Kidney (tissue), 22 donors: ENCODE measurements at places on chromosomes 4 and X. TPM values are rescaled to one million over a fixed set of nuclear protein-coding genes. Genes with fewer than 3 reads are reported as not detected.

The FGF13 gene
- 16.6 TPM for total RNA-seq

The ATP1B4 gene
- total RNA-seq: not detected

The GLUD2 gene
- 2.6 TPM for total RNA-seq

The PPP1R3F gene
- total RNA-seq: 4.5 TPM

The RNF4 gene
- 61.5 TPM for total RNA-seq

The FATE1 gene
- total RNA-seq: not detected

The PRDM5 gene
- total RNA-seq: 9.1 TPM

The CSTF2 gene
- total RNA-seq: 14.4 TPM

DNA sequence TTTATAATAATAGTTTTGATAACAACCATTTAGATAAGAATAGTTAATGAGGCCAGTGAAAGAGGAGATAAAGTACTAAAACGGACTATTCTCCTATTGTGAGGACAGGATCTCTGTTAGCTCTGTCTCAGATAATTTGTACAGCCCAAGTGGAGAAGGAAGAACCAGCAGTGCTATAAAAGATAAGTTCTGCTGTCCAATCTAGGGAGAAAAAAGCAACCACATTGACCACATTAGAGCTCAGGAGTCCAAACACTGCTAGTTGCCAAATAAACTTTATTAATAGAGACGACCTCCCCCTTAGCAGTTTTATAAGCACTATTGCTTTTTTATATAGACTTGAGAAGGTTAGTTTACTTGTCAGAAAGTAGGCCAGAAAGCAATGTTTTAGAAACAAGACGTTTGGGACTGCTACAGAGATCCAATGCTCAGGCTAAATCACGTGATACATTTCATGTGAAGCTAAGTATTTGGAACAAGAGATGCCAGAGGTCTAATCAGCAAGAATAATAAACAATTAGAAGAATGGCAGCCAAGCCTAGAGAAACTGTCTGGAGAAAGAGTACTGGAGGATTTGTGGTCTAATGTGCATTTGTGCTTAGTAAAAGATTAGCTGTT, 15.9 kb downstream of the IL15 start:
- H3K36me3 ChIP-seq: no peaks in the 10 kb centered on the region
- no peaks in the 10 kb centered on the region for H3K27me3 ChIP-seq
- no peaks in the 10 kb centered on the region for H3K4me1 ChIP-seq
- no peak overlapping the region for H3K27ac ChIP-seq
- H3K4me3 ChIP-seq: no peak overlapping the region

- peak; percentile 83 for DNase-seq
- H3K36me3 ChIP-seq: no peaks in the 10 kb centered on the region
- no peak overlapping the region for H3K27ac ChIP-seq
- H3K27me3 ChIP-seq: peaks cover 16% of the 10 kb centered on the region
- no peaks in the 10 kb centered on the region for H3K4me1 ChIP-seq
- peak overlapping the region; percentile 83 for H3K4me3 ChIP-seq
Observed at GRCh38 chr4:108166441-108167315, 2.1 kb downstream of the LEF1 start.

- H3K36me3 ChIP-seq: no peaks in the 10 kb centered on the region
- no peaks in the 10 kb centered on the region for H3K27me3 ChIP-seq
- H3K4me1 ChIP-seq: no peaks in the 10 kb centered on the region
Observed at GRCh38 chr4:6960628-6961412, 51.2 kb downstream of the TBC1D14 start.

DNA sequence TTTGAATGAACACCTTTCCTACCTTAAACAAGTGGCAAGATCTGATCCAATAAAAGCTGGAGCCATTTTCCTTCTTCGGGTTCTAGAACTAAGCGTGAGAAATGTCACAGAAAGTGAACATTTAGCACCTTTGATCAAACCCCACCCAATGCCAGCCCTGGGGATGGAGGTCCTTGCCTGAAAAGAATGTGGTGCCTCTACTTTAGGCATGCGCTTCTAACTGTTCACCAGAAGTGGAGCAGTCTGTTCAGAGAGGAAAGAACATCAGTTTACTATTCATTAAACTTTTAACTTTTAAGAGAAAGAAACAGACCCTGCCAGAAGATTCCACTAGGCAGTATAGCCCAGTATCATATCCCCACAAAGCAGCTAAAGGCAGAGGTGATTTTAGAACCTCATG, 75.9 kb downstream of the INTS12 start:
- H3K4me3 ChIP-seq: no peak overlapping the region
- peaks cover under 1% of the 10 kb centered on the region for H3K4me1 ChIP-seq
- H3K27ac ChIP-seq: peak overlapping the region; percentile 61
- H3K27me3 ChIP-seq: no peaks in the 10 kb centered on the region

GRCh38 chr4:86058621-86059020, 301.2 kb downstream of the MAPK10 start:
- H3K27me3 ChIP-seq: no peaks in the 10 kb centered on the region
- H3K27ac ChIP-seq: no peak overlapping the region
- DNase-seq: no peak
- no peak overlapping the region for H3K4me3 ChIP-seq
- H3K4me1 ChIP-seq: no peaks in the 10 kb centered on the region
- peaks cover 4% of the 10 kb centered on the region for H3K36me3 ChIP-seq

DNA sequence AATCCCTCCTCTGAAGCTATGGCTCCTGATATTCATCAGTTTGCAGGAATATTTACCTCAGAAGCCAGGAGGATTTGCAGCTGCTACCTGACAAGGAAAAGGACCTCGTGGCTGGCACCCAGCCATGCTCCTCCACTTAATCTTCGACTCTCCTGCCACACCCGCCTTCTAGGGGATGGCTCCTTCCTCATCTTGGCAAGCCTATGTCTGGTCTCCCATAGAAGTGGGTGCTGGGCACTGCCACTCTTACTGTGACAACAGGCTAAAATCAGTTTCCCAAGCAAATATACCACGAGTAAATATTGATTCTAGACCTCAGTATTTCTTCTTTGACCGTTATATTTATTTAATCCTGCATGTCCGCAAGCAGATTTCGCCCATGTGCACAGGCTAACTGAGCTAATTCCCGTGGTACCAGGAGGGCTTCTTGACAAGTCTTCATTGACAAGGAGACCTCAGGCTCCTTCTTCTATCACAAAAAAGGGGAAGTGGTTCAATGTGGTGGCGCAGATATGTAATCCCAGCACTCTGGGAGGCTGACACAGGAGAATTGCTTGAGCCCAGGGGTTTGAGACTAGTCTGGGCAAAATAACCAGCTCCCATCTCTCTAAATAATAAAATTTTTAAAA, 52.6 kb upstream of the DCTD start:
- H3K27me3 ChIP-seq: no peaks in the 10 kb centered on the region
- H3K4me3 ChIP-seq: no peak overlapping the region
- no peak overlapping the region for H3K27ac ChIP-seq
- no peak for DNase-seq
- H3K4me1 ChIP-seq: no peaks in the 10 kb centered on the region
- no peaks in the 10 kb centered on the region for H3K36me3 ChIP-seq

GRCh38 chrX:152819732-152820131, 10.8 kb downstream of the CETN2 start:
- H3K27me3 ChIP-seq: no peaks in the 10 kb centered on the region
- no peaks in the 10 kb centered on the region for H3K4me1 ChIP-seq
- no peak overlapping the region for H3K27ac ChIP-seq
- no peak for DNase-seq

DNA sequence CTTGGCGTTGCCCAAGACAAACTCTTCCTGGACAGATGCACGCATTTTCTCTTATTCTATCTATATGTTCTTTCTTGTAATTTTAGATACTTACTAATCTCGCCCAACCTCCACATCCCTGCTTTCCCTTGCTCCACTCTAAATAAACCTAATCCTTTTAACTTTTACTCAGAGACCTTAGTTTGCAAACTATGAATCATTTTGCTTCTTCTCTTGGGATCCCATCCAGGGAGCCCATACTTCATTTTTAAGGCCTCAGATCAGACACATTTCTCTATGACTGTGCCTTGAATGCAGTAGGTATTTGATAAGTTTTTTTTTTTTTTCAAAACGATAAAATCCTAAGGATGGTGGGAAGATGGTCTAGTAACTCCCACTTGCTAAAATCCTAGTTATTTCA, 353.8 kb upstream of the HAND2 start:
- H3K27me3 ChIP-seq: no peaks in the 10 kb centered on the region
- no peak for DNase-seq
- no peaks in the 10 kb centered on the region for H3K4me1 ChIP-seq
- no peaks in the 10 kb centered on the region for H3K36me3 ChIP-seq

DNA sequence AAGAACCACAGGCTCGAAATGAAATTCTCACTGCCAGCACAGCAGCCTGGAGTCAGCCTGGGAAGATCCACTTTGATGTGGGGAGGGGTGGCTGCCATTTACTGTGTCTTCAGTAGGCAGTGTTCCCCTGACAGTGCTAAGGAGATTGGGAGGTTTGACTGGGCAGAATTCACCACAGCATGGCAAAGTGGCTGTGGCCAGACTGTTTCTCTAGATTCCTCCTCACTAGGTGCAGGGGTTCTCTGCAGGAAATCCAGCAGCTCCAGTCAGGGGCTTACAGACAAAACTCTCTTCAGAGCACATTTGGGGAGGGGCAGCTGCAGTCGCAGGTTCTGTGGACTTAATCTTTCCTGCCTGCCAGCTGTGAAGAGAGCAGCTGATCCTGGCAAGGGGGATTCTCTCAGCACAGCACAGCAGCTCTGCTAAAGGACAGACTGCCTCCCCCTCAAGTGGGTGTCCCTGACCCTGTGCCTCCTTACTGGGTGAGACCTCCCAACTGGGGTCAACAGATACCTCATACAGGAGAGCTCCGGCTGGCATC, 1174.0 kb downstream of the RAPGEF2 start:
- no peaks in the 10 kb centered on the region for H3K36me3 ChIP-seq
- no peak for DNase-seq
- no peak overlapping the region for H3K4me3 ChIP-seq
- H3K27me3 ChIP-seq: no peaks in the 10 kb centered on the region

DNA sequence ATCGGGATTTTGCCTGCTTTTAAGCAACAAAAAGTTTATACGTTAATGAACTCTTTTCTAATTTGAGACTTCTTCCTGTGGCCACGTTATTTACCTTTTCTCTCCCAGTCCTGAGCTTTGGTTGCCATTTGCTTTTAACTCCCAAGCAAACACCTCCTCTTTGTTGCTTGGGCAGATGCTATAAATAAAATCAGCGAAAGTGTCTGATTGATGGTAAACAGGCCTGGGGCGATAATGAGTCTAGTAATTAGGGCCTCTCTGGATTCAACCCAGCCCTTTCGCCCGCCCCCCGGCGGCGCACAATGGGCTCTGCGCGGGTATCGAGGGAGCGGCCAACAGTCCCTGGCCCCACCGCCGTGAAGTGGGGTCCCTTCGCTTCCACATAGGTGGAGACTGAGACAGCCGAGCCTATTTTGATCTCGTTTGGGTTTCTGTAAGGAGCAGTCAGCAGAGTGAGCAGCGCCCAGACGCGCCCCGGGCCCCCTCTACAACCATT, 790 bp downstream of the CLGN start:
- no peaks in the 10 kb centered on the region for H3K36me3 ChIP-seq
- no peak overlapping the region for H3K27ac ChIP-seq

GRCh38 chr4:52714597-52715254, 36.5 kb downstream of the ERVMER34-1 start:
- no peaks in the 10 kb centered on the region for H3K4me1 ChIP-seq
- peak overlapping the region; percentile 7 for H3K4me3 ChIP-seq
- no peaks in the 10 kb centered on the region for H3K27me3 ChIP-seq
- peaks cover 20% of the 10 kb centered on the region for H3K36me3 ChIP-seq
- H3K27ac ChIP-seq: no peak overlapping the region

DNA sequence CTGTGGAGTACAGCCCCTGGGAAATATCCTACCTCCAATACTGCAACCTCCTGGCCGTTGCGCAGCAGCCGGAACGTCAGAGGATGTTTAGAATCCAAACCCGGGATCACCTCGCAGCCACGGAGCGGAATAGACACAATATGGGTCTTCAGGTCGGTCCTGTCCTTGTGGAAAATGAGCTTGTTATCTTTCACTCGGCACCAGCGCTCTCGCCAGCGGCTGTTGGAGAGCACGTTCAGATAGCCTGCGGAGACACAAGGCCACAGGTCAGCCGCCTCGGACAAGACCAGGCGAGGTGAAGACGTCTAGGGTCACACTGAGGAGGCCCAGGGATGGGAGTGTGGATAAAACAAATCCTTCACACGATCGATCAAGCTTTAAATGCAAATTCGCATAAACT, 139.3 kb downstream of the AFAP1 start:
- peaks cover 4% of the 10 kb centered on the region for H3K4me1 ChIP-seq
- H3K27me3 ChIP-seq: no peaks in the 10 kb centered on the region
- H3K36me3 ChIP-seq: no peaks in the 10 kb centered on the region
- no peak for DNase-seq
